Suppressor macrophage (primary cell): ENCODE measurements at places on chromosomes 2 and 18.

- DNase-seq: peak; percentile 44
Observed at GRCh38 chr2:190718652-190719526, 70.0 kb downstream of the NAB1 start.

- DNase-seq: no peak
Observed at GRCh38 chr2:162821176-162821575, 17.4 kb downstream of the KCNH7 start.

- no peak for DNase-seq
Observed at GRCh38 chr2:173187941-173188788, 112.5 kb downstream of the MAP3K20 start.

- DNase-seq: no peak
Observed at GRCh38 chr18:12862467-12862866, 21.6 kb downstream of the PTPN2 start.

DNA sequence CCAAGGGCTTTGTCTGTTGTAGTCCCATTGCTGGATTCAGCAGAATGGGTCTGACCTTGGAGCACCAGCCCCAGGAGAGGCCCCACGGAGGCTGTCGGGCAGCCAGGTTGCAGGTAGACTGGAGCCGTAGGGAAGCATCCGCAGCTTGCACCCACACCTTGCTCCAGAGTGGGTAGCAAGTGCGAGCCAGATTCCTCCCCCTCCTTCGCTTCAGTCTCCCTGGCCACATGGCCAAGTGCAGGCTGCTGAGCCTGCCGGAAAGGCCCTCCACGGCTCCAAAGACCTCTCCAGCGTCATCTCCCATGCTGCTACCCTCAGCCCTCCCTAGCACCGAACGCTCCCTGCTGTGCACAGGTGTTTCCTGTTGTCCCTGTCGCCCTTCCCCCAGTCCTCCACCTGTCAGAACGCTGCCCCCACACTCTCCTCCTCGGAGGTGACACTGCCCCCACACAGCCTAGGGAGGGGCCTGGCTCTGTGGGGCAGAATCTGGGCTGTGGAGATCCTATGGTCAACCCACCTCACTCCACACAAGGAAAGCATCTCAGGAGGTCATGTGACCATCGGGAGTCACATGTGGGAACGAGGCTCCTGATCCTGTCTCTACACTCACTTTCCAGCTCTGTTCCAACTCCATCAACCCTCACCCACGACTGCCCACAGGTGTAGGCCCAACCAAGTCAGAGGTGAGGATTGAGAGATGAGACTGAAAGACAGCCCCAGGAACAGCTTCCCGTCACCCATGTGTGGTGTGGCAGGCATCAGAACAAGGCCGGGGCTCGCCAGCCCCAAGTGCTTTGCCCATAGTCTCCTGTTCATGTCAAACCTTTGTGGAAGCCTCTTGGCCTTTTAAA, 8.3 kb downstream of the KCNF1 start:
- DNase-seq: no peak

GRCh38 chr2:191376981-191377629, 131.9 kb downstream of the MYO1B start:
- DNase-seq: peak; percentile 92

- DNase-seq: peak; percentile 35
Observed at GRCh38 chr18:2855560-2856350, 8.9 kb downstream of the EMILIN2 start.

DNA sequence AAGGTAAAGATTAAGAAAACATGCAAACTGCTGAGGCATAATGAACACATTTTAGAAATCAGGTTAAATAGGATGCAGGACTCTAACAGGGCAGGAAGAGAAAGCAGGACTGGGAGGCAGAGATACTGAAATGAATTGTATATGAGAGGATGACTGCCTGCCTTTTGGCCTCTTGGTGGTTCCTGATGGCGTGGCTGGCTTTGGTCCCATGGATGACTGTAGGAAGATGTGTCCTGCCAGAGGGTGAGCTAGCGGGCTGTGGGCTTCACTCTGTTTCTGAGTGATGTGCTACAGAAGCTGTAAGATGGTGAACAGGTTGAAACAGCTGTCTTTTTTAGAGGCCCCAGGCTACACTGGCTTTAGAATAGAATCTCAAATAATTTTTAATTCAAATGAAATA, 517.0 kb downstream of the SLC4A3 start:
- DNase-seq: no peak

- no peak for DNase-seq
Observed at GRCh38 chr18:74110976-74111375, 36.7 kb downstream of the FBXO15 start.

- no peak for DNase-seq
Observed at GRCh38 chr18:62370366-62370765, 45.3 kb downstream of the TNFRSF11A start.

GRCh38 chr2:217858519-217859491, 144.0 kb downstream of the TNS1 start:
- no peak for DNase-seq

DNA sequence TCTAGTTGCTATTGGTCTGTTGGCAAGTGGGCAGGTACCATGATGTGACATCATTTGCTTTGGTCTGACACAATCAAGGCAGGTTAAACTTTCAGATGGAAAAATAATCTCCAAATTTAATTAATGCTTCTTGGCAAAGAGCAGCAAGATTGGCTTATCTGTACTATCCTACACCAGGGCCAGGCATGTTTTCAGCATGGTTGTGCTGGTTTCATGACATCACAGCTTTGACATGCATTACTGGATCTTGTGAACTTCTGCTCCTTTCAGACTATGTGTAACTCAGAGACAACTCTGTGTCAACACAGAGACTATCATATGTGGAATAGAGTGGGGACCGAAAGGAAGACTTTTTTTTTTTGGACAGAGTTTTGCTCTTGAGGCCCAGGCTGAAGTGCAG, 520.5 kb downstream of the TDRD15 start:
- DNase-seq: no peak

DNA sequence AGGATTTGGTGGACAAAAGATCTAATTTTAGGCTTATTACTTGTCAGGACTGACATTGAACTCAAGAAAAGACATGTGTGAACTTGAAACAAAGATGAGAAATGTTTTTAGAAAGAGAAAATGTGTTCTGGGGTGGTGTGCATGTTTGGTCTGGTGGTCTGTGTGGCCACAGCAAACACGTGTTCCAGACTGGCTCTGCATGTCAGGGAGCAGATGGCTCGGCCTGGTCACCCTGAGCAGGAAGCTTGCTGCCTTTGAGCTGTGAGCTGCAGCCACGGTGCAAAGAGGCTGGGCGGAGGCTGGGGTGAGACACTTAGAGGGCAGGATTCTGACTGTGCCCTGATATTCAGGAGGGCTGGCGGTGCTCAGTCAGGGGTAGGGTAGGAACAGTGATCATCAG, 186.1 kb downstream of the CTIF start:
- DNase-seq: no peak

DNA sequence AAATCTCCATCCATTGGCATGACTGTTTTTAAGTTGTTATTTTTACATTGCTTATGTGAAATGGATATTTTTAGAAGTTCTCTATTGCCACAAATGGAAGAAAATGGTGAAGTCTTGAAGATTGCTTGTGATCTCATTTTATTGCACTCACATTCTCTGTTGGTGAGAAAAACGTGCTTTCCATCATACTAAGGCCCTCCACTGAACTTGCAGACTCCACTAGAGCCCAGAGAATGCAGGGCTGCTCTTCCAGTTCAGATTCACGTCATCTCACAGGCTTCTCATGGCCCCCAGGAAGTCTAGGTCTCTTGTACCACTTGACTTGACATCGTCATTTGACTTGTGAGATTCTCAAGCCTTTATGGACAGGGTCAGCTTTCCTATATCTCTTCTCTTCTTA, 254.8 kb upstream of the COPS8 start:
- no peak for DNase-seq

DNA sequence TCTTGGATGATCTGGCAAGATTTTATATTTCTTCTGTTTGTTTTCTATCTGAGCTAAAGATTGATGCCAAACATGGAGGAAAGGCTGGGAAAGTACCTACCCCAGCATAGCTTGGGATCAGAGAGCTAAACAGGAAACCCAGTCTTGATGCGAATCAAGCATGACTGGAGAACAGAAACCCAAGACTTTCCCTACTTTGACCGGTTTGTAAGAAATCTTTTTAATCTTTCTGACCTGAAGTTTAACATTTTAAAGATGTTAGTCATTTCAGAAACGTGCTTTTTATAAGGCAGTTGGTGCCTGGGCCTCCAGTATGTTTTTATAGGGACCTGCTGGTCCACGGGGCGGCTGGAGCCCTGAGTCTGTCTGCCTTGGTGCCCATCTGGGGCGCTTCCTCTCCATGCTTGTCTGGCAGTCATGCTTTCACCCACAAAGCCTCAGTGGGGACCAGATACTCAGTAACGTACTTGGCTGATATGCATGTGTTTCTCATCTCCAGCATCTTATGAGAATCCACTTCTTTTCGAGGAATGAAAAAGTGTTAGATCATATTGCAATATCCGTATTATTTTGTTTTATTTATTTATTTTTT, 266.5 kb downstream of the PTGR3 start:
- DNase-seq: no peak
